AG08395 (cell line): ENCODE measurements at places on chromosomes 13 and 19.

GRCh38 chr13:93814658-93815057 is 588.1 kb downstream of the GPC6 start:
- DNase-seq = no peak

GRCh38 chr19:30668521-30669155 is 296.5 kb downstream of the ZNF536 start:
- no peak for DNase-seq

- DNase-seq = no peak
Observed at GRCh38 chr13:50369646-50370045, 354.4 kb downstream of the KCNRG start.

DNA sequence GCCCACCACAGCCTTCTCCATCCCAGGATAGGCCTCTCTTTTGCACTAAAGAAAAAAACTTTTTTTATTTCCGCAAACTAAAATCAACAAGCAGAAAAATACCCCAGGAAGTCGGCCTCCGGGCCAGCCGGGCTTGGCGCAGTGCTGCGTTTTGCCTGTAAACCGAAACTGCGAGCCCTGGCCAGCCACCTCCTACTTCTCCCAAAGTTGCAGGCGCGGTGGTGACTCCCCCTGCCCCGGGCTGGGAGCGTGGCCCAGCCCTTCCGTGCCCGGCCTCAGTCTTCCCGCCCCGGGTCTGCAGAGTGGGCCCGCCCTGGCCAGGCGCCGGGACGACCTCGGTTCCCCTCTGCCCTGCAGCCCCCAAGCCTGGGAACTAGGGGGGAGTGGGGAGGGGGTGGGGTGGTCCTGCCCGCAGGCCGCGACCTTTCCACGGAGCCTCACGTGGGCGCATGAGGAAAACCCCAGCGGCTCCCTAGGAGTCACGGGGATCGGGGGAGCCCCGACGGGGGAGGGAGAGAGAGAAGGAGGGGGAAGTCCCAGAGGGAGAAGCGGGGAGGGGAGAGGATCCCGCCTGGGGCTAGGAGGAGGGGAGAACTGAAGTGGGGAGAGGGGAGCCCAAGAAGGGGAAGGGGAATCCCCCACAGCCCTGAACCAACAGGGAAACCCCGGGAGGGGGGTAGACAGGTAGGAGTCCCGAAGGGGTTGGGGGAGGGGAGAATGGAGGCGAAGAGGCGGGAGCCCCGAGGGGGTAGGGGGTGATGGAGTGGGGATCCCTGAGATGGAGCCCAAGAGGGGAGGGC is 3.0 kb downstream of the GADD45B start:
- no peak for DNase-seq

DNA sequence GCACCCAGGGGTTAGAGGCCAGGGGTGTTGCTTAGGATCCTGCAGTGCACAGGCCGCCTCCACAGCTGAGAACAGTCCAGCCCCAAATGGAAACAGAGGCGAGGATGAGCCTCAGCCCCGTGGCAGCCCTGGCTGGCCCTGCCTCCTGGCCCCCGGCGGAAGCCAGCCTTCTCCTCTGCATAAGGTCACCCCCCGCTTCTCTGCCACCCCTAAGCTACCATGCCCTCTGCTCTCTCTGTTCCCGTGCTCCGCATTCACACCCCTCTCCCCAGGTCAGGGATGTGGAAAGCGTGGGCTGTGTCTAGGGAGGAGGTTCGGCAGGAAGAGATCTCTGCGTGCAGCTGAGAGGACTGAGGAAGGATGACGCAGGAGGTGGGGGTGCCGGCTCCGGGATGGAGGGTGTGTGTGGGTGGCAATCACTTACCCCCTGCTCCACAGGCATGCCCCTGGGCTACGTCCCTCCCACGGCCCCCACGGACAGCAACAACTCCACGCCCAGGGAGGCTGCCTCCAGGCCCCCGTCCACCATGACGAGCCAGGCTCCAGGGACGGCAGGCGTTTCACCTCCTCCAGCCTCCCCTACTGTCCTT is 6.0 kb downstream of the SSC5D start:
- peak; percentile 34 for DNase-seq

DNA sequence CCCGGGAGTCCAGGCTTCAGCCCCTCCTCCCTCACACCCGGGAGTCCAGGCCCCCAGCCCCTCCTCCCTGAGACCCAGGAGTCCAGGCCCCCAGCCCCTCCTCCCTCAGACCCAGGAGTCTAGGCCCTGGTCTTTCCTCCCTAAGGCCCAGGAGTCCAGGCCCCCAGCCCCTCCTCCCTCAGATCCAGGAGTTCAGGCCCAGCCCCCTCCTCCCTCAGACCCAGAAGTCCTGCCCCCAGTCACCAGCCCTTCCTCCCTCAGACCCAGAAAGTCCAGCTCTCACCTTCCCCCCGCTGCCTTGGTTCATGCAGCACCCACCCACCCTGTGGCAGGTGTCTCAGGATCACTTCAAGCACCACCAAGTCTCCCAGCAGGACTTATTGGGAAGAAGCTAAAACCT is 14.1 kb downstream of the CYTH2 start:
- DNase-seq = no peak

DNA sequence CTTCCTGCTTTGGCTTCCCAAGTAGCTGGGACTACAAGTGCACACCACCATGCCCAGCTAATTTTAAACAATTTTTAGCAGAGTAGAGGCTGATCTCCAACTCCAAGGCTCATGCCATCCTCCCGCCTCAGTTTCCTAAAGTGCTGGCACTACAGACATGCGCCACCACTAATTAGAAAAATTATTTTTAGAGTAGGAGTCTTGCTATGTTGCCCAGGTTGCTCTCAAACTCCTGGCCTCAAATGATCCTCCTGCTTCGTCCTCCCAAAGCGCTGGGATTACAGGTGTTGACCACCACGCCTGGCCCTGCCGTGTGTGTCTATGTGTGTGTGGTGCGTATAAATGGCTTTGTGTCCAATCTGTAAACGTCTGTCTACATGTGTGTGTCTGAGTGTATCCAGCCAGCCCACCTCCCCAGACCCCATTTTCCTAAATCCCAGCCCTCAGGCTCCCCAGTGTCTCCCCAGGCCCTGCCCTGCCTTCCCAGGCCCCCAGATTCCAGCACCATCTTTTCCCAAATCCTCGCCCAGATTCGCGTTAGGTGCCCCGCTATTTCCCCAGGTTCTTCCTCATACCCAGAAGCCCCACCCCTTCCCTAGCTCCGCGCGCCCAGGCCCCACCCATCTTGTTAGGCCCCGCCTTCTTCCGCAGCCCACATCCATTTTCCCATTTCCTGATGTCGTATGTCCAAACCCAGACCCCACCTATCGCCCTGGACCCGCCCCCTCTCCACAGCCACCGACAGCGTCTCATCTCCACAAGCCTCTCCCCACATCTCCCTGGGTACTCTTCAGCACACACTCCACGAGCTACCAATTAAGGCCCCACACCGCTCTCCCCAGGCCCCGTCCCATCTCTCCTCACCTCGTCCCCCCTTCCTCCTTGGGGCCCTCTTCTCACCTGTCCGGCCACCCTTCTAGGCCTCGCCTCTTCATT is 24.9 kb downstream of the SLC8A2 start:
- DNase-seq = no peak

DNA sequence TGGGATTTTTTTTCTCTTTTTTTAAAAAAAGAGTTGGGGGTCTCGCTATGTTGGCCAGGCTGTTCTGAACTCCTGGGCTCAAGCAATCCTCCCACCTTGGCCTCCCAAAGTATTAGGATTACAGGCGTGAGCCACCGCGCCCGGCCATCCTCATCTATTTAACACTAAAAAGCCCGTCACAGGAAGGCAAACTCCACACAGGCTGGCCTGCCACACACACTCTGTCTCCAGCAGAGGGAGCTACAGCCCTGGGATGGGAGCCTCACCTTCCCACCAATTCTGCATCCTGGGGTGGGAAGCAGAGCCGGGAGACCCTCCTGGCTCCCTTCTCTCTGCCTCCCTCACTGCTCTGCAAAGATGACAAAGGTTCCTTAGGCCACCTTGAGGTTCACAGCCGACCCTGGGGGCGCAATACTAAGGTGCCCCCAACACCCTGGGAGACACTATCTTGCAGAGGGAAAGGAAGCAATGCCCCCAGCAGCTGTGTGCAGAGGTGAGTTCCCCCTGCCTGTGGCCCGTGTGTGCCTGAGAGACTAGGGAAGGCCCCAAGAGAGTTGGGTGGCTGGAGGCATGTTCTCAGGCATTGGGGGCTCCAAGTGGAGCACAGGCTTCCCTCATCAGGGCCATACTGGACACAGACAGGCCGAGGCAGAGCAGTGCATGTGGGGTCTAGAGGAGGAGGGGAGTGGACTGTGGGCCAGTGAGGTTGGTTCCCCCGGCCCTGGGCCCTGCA is 27.4 kb upstream of the TIMM44 start:
- peak; percentile 57 for DNase-seq

GRCh38 chr19:42048992-42049391 is 21.0 kb downstream of the GRIK5 start:
- DNase-seq = no peak

- DNase-seq = no peak
Observed at GRCh38 chr13:107846642-107847041, 368.7 kb downstream of the LIG4 start.

GRCh38 chr13:79937771-79938216 is 403.1 kb downstream of the SPRY2 start:
- DNase-seq = no peak

GRCh38 chr13:20431687-20432384 is 93.8 kb downstream of the CRYL1 start:
- no peak for DNase-seq

DNA sequence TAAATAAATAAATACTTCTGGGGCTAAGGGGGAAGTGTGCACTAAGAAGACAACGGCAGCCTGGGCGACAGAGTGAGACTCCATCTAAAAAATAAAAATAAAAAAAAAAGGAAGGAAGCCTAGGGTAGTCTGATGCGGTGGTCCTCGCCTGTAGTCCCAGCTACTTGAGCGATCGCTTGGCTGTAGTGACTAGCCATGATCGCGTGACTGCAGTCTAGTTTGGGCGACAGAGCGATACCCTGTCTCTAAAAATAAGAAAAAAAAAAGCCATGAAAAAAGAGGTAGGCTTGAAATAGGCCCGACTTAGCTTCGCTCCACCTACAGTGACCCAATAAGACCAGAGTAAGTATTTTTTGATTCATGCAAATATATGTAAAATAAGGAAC is 661 bp upstream of the BABAM1 start:
- no peak for DNase-seq
